ENCODE measurements at places on chromosomes 6 and 20.
A peak's percentile ranks its signal among the peaks of the same experiment; 100 is the strongest.

GRCh38 chr20:11227602-11228001 is 553.8 kb upstream of the JAG1 start:
- DNase-seq, result no peak

GRCh38 chr6:118350881-118351430 is 197.1 kb upstream of the PLN start:
- no peak for DNase-seq

GRCh38 chr6:56843476-56844349 is 111.2 kb upstream of the BEND6 start:
- peak; percentile 47 for DNase-seq

DNA sequence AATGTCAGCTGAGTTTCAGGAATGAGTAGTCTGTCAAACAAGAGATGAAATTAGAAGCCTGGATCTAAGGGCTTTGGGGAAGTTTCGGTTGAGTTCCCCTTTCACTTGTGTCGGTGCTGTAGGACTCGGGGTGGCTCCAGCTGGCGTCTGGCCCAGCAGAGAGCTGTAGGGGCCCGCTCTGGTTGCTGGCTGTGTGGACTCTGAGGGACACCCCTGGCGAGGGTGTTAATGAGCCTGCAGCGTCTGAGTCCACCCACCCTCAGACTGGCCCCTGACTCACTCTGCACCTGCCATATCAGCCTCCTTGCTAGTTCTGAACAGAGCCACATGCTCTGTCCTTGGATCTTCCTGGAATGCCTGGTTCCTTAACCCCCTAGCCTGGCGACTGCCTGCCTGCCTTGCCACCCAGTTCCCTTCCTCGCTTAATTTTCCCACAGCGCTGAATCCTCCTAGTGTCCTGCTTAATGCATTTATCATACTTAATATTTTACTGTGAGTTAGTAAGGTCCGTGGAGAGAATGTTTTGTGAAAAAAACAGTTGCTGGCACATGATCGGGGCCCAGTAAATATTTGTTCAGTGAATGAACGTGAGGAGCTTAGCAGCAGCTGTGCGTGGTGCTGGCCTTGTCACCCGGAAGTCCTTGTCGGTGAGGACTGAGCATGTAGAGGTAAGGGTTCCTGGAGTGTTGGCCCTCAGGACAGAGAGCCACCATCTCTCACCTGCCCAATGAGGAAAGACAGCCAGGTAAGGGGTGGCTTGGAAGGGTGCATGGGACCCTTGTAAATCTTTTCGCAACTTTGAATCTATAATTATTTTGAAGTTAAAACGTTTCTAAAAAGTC is 1.6 kb downstream of the DNAJC5 start:
- no peak for DNase-seq

DNA sequence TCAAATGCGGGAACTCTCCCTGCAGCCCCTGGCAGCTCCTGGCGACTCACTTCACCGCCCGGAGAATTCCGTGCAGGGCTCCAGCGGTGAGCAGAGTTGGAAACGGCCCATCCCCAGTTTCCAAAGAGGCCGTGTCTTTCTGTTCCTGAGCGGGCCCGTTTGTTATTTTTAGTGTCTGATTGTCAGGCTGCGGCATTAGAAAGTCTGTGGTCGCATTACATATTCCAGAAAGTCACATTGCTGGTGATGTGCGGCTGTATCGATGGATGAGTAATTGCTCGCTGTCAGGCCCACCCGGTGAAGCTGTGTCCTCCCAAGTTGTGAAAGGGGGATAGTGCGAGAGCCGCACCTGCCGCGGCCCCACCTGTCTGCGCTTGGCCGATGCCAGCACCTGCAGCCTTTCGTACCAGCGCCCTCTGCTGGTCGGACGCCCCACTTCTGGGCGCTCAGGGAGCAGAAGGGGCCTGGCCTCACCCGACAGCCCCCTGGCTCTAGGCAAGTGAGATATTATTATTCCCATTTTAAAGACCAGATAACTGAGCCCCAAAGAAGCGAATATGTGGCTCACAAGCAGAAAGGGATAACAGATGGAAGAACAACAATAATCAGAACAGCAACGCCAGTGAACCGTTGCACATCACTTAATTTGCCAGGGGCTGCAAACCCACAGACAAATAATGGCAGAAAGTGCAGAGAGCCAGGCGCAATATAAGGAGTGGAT is 244.9 kb downstream of the TSHZ2 start:
- no peak for DNase-seq

- DNase-seq, result no peak
Observed at GRCh38 chr20:45104786-45105185, 3.9 kb upstream of the KCNS1 start.

DNA sequence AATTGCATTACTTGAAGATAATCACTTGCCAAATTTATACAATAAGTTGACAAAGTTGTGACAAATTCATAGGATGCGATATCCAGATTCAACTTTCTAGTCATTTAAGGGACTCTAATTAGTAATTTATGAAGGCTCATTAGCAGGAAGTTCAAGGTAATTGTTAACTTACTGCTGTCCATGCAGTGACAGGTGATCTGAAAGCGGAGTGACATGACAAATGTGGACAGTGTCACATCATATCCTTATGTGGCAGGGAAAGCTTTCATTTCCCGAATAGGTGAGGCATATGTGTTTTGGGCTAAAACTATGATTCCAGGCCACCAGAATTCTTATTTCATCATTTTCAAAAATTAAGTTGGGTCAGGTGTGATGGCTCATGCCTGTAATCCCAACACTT is 115.9 kb upstream of the BMP2 start:
- DNase-seq, result no peak

GRCh38 chr20:43955750-43956191 is 41.1 kb downstream of the TOX2 start:
- no peak for DNase-seq

DNA sequence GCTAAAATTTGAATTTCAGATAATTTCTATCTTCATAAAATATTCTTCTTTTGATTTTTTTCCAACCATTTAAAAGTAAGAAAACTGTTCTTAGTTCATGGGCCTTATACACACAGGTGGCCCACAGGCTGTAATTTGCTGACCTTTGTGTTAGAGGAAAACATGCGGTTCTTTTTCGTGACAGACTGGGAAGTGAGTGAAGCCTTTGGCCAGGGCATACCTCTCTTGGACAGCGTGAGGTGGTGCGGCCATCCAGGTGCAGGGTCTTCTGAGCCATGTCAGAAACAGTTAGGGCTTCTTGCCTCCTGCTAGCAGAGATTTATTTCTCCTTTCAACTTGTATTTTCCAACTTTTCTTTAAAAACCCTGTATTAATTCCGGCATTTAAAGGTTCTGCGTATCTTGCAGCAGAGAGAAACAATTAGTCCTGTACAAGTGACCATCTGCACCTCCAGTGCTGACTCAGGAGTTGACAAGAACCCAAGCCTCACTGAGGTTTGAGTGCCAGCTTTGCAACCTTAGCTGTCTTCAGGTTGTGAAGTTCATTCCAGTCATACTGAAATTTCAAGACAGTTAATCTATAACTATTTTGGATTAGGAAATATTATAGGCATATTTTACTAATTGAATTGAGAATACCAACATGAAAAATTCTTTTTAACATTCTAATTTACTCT is 177.8 kb downstream of the LY86 start:
- DNase-seq, result no peak
